Common myeloid progenitor, CD34-positive (primary cell): ENCODE measurements at places on chromosomes 12 and 14.

- no peak for DNase-seq
Measured at GRCh38 chr12:1034751-1035457, 43.9 kb downstream of the ERC1 start.

DNA sequence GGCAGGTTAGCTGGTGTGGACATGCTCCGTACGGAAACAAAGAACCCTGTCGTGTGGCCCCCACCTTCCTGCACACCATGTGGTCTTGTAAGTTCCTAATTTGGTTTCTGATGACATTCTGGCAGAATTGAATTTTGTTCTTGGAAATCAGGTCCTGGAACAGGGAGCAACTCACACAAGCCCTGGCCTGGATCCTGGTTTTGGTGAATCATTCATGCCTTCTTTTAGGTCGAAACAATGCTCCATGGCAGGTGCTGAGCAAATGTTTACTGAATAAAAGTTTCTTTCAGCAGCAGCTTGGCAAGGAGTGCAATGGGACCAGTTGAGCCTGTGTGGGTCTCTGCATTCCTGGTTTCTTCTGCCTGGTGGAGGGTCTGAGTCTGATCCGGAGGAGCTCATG, 978.4 kb downstream of the BCL11B start:
- no peak for DNase-seq

GRCh38 chr12:2364631-2365051, 311.9 kb downstream of the CACNA1C start:
- peak; percentile 89 for DNase-seq

DNA sequence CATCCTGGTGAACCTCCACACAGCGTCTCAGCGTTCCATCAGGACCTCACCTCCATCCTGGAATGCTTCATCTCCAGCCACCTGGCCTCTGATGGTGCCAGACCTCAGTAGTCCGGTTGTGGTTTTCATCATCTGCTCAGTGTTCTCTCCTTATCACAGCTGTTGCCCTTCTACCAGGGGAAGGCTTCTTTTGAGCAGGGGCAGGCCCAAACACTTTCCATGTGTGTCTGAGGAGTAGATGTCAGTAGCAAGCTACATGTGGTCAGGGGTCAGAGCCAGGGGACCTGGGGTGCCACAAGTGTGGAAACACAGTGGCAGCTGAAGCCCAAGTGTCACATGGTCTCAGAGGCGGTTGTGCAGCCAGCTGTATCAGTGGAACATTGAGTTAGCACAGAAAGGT, 30.2 kb upstream of the FGD4 start:
- DNase-seq = no peak
